ENCODE measurements at places on chromosomes 1 and 21.
A peak's percentile ranks its signal among the peaks of the same experiment; 100 is the strongest.

DNA sequence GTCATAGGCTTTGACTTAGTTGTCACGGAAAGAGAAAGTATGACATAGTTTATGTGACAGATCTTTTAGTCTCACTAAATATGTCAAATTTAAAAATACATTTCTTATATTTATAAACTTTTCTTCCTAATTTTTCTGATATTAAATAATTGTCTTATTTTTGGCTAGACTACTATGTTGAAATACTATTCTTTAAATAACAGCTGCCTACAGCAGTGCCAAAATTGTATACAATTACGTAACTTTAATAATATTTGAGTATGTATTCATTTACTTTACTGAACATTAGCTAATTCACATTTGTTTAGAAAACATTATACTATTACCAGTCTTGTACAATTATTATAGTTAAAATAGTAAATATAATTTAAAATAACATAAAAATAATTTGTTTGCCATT lies 137.4 kb downstream of the ADGRL4 start:
- no peak for DNase-seq

DNA sequence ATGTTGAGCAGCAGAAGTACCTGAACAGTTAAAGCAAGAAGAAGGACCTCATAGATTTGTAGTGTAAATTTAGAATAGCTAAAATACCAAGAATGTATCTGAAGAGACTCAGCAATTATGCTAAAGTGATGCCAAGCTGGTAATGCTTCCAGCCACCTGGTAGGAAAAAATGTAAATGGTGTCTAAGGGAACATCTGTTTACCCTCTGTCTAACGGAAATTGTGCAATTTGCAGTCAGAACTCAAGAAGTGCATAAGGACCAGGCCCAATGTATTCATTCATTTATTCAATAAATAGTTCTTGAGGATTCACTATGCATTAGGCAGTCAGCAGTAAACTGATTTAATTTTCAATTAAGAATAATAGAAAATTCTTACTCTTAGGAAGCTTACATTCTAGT lies 116.0 kb upstream of the ADGRL4 start:
- no peak for DNase-seq

DNA sequence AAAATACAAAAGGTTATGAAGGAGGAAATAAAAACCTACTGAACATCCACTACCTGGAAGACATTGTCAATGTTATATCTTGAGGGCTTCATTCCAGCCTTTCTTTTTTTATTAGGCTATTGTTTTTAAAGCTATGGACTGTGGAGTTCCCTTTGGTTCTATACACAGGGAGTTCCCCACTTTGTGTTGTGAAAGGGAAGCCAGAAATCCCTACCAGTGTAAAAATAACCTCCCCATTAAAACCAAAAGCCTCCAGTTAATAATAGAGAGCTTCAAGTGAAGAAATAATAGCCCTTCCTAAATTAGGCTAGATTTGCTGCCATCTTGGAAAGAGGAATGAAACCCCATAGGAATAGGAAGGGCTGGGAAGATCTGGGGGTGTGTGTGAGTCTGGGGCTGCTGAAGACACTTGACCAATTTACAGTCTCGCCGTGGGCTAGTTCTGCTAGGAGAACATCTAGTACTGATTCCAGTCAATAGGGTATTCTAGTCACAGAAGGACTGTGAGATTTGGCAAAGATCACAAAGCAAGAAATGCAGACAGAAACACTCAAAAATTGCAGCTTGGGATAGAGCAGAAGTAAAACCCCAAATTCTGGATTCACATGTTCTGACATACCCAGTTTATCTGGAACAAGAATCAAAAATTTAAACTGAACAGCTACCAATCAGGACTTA lies 32.4 kb upstream of the PTGFRN start:
- no peak for DNase-seq

- no peak for DNase-seq
These were observed 13.7 kb downstream of the MEGF6 start for GRCh38 chr1:3597599-3597964.

DNA sequence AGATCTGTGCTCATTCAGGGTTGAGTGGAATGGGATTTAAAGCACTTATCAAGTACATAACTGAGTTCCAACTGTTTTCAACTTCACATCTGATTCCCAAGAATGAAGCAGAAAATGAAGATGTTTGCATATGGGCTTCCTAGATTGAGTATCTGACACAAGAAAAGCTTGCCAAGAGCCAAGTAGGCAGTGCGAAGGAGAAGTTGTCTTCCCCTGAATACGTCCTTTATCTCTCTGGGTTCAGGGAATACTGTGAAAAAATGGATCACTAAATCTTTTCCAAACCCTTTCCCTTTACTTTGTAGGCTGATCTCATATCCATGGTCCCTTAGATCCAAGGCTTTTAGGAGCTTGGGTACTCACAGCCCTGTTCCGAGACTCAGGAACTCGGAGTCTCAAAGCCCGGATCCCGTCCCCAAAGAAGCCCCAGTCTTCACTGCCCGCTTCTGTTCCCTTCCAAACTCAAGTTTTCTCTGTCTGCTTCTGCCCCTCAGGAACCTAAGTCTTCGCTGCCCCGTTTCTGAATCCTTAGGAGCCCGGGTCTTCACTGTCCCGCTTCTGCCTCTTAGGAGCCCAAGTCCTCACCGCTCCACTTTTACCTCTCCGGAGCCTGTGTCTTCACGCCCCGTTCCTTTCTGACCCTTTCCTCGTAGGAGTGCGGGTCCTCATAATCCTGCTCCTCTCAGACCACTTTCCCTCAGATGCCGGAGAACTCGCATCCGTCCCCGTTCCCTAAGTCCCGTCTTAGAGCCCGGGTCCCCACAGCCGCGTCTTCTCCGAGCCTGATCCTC lies 616 bp downstream of the TAF12 start:
- peak; percentile 3 for DNase-seq

- peak; percentile 48 for DNase-seq
These were observed 31.6 kb upstream of the KIF1B start for GRCh38 chr1:10178597-10179405.

DNA sequence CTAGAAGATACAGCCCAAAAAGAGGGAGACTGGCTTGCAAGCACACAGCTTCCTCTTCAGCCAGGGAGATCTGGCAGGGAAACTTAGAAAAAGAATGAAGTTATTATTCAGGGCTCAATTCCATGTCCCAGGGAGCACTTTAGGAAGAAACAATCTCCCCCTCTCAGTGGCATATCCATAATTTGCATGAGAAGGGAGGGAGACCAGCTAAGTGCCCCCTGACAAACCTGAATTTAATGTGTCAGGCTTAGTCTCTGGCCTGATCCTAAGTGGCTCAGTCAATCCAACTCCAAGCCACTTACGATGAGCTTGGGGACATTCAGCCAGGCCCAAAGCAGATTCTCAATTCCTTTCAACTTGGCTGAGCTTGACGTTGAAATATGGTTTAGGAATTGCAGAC lies 17.7 kb upstream of the KCND3 start:
- DNase-seq: no peak

DNA sequence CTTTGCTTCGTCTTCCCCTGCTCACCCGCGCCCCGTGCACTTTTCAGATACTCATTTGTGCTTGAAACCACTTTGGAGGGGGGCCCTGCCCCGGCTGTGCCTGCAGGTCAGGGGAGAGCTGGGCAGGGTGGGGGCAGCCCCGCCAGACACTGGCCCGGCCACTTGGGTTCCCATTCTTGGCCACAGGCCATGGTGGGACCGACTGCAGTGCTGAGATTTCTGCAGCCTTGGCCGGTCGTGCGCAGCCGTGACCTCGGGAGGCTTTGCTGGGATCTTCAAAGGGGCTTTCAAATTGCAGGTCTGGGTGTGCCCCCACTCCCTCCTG lies 54.5 kb upstream of the TTC34 start:
- no peak for DNase-seq

DNA sequence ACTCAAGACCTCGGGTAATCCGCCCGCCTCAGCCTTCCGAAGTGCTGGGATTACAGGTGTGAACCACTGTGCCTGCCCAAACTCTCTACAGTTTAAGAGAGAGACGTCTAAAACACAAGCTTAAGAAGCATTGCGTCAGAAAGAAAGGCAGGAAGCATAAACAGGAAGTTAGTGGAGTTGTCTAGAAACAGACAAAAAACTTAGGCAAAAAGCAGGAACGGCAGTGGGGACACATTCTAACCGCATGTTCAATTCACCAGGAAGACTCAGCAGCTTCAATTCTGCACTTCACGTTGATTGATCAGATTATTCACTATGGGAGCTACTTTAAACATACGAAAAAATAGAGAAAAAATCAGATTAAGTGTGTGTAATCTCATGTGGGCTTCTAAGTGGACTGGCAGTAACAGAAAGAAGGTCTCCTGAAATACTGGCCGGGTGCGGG lies 7.4 kb downstream of the CFAP74 start:
- no peak for DNase-seq

GRCh38 chr1:25874635-25875153 lies 814 bp downstream of the PAQR7 start:
- DNase-seq: no peak

DNA sequence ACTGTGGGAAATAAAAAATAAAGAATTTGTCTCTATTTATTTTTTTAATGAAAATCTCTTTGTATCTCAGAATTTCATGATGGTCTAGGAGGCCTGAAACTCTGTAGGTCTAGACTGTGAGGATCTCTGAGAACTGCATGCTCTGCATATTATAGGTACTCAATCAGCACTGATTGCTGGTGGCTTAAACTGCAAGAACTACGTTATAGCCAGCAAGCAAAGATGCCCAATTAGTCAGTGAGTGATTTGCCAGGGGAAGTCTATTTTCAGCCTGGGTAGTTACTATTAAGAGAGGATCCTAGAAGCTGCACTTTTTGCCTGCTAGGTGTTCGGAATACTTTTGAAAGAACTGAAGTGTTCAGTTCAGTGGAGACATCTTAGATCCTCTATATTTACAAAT lies 87.4 kb downstream of the GPR52 start:
- no peak for DNase-seq

DNA sequence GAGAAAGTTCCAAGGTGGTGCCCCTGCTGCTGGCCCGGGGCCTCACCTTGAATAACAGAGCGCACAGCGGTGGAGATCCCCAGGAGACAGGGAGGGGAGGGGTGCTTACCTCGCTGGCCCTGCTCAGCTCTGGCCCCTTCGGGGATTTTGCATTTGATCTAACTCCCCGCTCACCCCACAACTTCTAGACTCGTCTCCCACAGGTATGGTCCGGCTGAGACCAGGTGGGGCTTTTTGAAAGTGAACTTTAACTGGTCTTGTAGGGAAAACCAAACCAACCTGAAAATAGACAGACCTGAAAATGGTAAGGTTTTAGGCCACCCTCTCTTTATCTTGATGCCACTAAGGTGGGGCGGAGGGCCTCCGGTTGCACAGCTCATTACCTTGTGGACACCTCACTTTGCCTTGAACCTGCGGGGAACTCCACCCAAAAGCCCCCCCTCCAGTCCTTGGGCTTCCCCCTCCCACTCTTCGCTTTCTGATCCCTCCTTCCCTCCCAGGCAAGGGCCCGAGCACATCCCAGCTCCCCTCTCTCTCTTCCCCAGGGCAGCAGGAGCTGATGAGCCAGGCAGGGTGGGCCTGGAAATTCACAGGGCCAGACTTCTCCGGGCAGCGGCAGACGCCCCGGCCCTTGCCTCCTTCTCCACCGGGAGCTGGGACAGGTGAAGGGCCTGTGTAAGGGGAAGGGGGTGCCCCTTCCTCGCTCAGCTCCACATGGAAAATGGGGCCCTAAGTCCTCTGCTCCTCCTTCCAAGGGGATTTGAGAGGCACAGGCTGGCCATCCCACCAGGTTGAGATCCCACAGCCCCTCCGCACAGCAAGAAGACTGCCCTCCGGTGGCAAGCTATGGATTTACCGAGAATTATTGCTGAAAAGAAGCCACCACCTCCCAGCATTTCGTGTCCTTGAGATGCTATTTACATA lies 16.1 kb downstream of the TNFRSF8 start:
- DNase-seq: peak; percentile 68

DNA sequence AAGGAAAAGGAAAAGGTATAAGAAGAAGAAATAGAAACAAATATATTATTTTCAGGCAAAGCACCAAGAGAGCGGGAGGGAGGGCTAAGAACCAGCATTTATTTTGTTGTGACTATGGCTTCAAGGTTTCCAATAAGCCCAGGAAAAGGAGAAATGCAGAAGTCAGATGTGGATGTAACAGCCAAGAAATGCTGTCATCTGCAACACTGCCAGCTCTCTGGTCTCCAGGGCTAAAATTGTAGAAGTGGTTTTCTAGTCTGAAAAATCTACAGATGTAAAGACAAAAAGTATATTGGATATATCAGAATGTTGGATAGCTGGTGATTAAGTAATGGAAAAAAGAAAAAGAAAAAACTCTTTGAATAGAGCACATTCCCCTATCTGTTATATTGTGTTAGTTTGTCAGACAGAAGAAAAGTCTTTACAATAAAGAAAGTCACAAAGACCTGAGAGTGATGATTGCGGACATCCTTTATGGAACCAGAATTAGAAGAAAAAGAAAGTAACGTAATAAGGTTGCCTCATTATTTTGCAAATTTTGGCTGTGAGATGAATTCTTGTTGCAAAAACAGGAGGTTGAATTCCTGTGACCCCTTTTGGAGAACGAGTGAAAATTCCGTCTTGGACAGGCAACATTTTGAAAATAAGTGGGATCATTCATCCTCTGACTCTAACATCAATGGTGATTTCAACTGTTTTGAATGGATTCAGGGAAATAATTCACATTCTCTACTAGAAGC lies 938.1 kb downstream of the TTLL7 start:
- DNase-seq: no peak

DNA sequence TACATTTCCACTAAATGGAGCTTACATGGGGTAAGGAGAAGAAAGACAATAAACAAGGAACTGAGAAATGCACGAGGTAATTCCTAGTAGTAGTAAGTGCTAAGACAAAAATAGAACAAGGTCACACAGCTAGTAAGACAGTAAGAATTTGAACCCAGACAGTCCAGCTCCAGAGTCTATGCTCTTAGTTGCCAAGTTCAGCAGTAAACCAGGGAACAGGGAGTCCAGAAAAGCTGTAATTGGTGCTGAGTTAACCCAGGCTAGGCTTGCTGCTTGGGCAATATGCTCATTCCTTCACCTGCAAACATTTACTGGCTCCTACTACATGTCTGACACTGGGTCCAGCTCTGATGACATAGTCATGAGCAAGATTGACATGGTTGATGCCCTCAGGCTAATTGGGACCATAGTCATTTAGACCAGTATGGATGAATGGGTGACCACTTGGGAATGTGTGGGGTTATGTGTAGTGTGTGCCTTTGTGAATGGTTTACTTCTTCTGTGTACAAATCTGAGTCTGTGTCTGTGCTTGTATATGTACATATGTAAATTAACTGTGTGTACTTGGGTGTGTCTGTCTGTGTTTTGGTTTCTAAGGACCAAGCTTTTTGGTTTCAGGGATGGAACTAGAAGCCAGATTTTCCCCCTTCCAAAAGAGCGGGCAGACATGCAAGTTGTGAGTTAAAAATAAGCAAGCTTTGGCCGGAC lies 2.0 kb downstream of the GPX7 start:
- no peak for DNase-seq
